Stimulated activated naive CD8-positive, alpha-beta T cell treated with anti-CD3 and anti-CD28 coated beads, Interleukin-15, amount 100 ng/mL, for 72 hours (primary cell): ENCODE measurements at places on chromosomes 7 and 10.

DNA sequence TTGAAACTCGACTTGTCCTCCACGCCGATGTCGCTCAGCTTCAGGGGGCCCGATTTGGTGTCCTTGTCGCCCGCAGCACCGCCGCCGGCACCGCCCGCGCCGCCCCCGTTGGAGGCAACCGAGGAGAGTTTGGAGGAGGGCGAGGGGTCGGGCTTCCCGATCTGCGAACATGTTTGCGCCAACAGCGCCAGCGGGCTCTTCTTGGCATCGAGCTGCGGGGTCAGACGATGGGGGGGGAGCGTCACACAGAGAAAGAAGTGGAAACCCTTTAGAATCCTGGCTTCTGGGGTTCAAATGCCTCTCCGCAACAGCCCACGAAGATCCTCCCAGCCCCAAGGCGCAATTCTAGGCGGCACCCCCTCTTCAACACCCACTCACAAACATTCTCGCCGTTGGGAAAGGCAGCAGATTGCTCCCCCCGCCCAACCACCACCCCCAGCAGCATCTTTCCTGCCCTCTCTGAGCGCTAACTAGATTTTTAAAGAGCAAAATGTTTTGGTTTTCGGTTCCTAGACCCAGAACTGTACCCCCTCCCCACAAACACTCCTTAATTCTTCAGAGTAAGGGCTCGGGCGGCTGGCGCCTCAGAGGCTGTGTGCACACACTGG is 1.3 kb downstream of the ZNF503 start:
- DNase-seq, result no peak

- DNase-seq, result no peak
Measured at GRCh38 chr10:122421742-122422141, 32.7 kb upstream of the ARMS2 start.

DNA sequence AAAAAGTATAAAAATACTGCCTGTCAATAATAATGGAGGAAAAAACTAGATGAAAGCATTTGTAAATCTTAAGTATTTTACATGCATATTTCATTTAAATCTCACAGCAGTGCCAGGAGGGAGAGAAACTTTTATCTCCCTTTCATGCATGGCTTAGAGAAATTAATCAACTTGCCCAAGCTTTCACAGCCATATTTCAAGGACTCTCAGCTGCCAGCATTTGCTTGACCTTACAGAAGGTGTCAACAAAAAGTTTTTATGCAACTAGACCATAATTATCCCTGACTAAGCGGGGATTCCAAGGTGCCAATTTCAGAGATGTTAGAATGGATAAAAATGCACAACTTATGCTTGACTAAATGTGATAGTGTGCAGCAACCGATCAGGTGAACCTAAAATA is 125.4 kb downstream of the ZFAND4 start:
- no peak for DNase-seq

- DNase-seq, result peak; percentile 20
Measured at GRCh38 chr10:34280599-34281374, 534.3 kb downstream of the PARD3 start.

- no peak for DNase-seq
Measured at GRCh38 chr7:21942955-21943354, 2.7 kb downstream of the CDCA7L start.
